ENCODE measurements at places on chromosomes 11 and 22.

DNA sequence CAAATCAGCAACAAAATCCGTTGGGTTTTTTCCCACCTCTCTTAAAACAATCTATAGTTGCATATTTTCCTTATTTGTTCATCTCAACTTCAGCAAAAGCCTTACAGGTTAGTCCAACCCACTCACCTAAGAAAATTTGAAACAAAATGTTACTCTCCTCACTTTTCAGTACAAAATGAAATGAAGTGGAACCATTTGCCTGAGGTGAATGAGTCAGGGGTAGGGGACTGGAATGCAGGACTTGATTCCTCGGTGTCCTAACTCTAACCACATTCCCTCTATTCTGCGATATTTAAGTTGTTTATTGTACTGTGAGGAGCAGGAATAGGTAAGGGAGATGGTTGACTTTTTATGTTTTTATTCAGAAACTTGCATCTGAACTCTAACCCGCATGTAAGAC lies 16.4 kb downstream of the ATP5MG start:
- DNase-seq: no peak

GRCh38 chr22:30695351-30695851 lies 727 bp downstream of the OSBP2 start:
- no peak for DNase-seq

GRCh38 chr11:11967669-11968510 lies 40.5 kb downstream of the DKK3 start:
- no peak for DNase-seq

- no peak for DNase-seq
Observed at GRCh38 chr11:62823677-62824076, 8.2 kb downstream of the STX5 start.

GRCh38 chr22:37027556-37027955 lies 8.0 kb downstream of the MPST start:
- no peak for DNase-seq

- no peak for DNase-seq
Observed at GRCh38 chr22:22558071-22558971, 744 bp downstream of the PRAME start.

DNA sequence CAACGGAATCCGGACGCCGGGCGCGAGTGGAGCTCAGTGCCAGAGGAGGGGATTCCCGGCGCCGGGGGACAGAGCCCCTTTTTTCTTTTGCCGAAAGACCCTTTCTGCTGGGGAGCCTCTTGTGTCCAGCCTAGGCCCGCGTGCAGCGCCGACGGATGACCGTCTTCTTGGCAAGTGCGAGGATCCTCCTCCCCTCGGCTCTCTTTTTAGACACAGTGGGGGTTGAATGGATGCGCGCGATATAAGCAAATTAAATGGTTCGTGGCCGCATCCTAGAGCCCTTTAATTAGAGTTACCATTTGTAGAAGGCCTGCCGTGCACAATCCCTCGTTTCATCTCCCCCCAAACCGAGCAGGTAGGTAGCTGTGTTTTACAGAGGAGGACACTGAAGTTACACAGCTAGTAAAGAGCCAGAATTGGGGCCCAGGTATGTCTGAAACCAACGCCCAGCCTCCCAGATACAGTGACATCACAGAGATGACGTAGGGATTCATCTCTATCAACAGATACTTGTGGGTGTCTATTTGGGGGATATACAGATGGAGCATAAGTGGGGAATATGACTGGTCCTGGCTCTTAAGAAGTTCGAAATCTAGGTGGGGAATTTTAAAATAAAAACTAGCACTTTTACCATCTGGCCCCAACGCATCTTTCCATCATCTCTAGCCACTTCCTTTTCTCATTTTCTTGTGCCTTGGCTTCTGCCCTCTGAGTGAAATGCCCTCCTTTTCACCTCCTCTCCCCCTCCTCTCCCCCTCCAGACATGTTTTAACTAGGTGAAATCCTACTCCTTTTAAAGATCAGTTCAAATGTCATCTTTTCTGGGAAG lies 875 bp downstream of the TCP11L1 start:
- DNase-seq: no peak

DNA sequence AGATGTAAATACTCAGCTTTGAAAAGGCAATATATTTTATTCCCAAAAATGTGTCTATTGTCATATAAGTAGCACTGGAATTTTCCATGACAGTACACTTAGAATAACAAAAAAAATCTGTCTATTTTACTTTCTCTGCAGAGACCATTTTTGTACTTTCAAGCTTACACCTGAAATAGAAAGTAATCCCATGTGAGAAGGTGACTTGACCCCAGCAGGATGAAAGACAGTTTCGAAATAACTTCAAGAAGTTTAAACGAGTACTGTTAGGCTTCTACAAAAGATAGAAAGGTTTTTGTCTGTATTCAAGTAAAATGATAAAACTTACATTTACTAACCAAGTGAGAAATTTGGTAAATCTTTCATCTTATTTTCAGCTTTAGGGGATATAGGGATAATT lies 259.9 kb upstream of the CTSC start:
- no peak for DNase-seq

GRCh38 chr22:50089682-50090411 lies at the start of gene MOV10L1:
Gene MOV10L1, plus strand, starts transcription at chr22:50090006. Its CDS starts 83 bp downstream, at chr22:50090089.
- DNase-seq: no peak

DNA sequence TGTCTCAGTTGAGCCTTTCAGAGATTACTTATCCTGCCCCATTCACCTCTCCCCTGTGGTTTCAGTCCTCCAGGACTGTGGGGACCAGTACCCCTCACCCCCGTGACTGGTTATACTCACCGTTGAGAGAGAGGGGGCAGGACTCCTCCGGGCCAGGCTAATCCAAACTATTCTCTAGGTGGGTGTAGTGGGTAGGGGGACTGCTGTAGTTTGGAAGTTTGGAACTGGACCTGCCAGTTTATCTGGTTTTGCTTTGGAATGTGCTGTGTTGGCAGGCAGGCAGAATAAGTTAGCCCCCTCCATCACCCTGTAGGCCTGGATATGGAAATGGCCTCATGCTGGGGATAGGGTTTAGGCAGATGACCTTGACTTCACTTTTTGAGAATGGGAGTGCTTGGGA lies 13.5 kb downstream of the TEAD1 start:
- DNase-seq: no peak

GRCh38 chr11:134480136-134480712 lies 68.2 kb upstream of the B3GAT1 start:
- no peak for DNase-seq

DNA sequence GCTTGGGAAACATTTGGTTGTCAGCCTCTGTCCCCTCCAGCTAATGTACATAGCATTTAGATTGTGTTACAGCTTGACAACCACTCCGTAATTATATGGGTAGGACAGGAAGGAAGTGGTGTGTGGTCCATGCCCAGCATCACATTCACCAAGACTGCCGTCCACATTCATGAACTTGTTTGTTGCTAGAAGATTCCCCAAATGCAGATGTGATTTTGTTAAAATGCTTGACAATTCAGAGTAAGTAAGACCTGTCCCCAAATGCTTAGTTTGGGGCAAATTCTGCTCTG lies 1482.7 kb downstream of the TBC1D22A start:
- no peak for DNase-seq

DNA sequence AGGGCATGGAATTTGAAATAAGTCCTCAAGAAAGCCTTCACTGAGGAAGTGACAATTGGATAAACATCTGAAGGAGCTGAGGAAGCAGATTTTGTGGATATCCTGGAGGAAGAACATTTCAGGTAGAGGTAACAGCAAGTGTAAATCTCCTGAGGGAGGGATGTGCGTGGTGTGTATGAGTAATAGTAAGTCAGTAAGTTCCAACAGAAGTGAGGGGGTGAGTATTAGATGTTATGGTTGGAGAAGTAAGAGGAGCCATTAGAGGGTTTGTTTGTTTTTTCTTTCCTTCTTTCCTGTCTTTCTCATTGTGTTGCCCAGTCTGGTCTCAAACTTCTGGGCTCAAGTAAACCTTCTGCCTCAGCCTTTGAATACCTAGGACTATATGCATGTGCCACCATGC lies 29.0 kb downstream of the ANKRD42 start:
- no peak for DNase-seq
